Vagina (tissue), 2 donors: ENCODE measurements at places on chromosomes 5 and 9.

- DNase-seq: no peak
Observed at GRCh38 chr5:108548684-108549596, 167.0 kb upstream of the FBXL17 start.

- no peak for DNase-seq
Observed at GRCh38 chr9:81537964-81538363, 151.4 kb downstream of the TLE1 start.

DNA sequence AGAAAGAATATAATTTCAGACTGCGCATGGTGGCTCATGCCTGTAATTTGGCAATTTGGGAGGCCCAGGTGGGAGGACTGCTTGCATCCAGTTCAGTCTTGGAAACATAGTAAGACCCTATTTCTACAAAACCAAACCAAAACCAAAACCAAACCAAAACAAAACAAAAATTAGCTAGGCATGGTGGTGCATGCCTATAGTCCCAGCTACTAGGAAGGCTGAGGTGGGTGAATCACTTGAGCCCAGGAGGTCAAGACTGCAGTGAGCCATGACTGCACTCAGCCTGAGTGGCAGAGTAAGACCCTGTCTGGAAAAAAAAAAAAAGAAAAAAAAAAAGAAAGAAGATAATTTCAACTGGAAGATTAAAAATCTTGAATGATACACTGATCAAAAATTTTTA is 137.0 kb upstream of the ACOT12 start:
- no peak for DNase-seq

GRCh38 chr9:86039991-86040860 is 59.1 kb downstream of the GOLM1 start:
- DNase-seq: no peak

DNA sequence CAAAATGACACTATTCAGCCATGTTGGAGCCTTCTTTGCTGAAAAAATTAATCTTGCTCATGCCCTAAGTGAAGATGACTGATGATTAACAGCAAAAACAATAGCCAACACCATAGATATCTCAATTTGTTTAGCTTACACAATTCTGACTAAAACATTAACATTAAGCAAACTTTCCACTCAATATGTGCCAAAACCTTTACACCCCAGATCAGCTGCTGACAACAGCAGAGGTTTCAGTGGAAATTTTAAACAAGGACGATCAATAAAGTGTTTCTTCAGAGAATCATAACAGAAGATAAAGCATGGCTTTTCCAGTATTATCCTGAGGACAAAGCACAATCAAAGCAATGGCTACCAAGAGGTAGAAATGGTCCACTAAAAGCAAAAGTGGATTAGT is 254.4 kb upstream of the GRAMD2B start:
- no peak for DNase-seq

- no peak for DNase-seq
Observed at GRCh38 chr5:10988622-10989021, 227.6 kb upstream of the DAP start.
